ENCODE measurements at places on chromosomes 5 and 9. TPM values are rescaled to one million over a fixed set of nuclear protein-coding genes. Genes with fewer than 3 reads are reported as not detected.

ITGA2 gene
- 10.5 TPM for total RNA-seq

EGFLAM gene
- 1.6 TPM for total RNA-seq

HTR1A gene
- total RNA-seq = not detected

AMBP gene
- not detected for total RNA-seq

IFNA1 gene
- not detected for total RNA-seq

PRDM9 gene
- total RNA-seq = not detected

LTC4S gene
- total RNA-seq = 13.9 TPM

UBQLN1 gene
- total RNA-seq = 66.6 TPM

SHC3 gene
- total RNA-seq = 7.8 TPM

MLANA gene
- total RNA-seq = not detected

PCDHA9 gene
- total RNA-seq = not detected

OR5C1 gene
- not detected for total RNA-seq

IFNA21 gene
- not detected for total RNA-seq

ERAP2 gene
- total RNA-seq = 10.7 TPM

MCC gene
- total RNA-seq = 59.5 TPM

PFN3 gene
- not detected for total RNA-seq

CKS2 gene
- 66.8 TPM for total RNA-seq

GLIPR2 gene
- total RNA-seq = 47.8 TPM

PCDH12 gene
- 9.2 TPM for total RNA-seq

SOX30 gene
- total RNA-seq = not detected

CHSY3 gene
- total RNA-seq = 10.9 TPM

URM1 gene
- 39.4 TPM for total RNA-seq

PDCD1LG2 gene
- 14.3 TPM for total RNA-seq

NMUR2 gene
- not detected for total RNA-seq

PDE6A gene
- total RNA-seq = not detected
